ENCODE measurements at places on chromosomes 7 and 10. TPM values are rescaled to one million over a fixed set of nuclear protein-coding genes. Genes with fewer than 3 reads are reported as not detected.

Gene ZNF804B
- total RNA-seq = 0.66 TPM

Gene UNC5B
- total RNA-seq = 91.5 TPM

- H3K4me3 ChIP-seq = no peak overlapping the region
- H3K27me3 ChIP-seq = no peaks in the 10 kb centered on the region
- H3K4me1 ChIP-seq = peaks cover 11% of the 10 kb centered on the region
- no peaks in the 10 kb centered on the region for H3K36me3 ChIP-seq
- no peak for DNase-seq
Observed at GRCh38 chr7:39616138-39616537, 7.2 kb upstream of the RALA start.

DNA sequence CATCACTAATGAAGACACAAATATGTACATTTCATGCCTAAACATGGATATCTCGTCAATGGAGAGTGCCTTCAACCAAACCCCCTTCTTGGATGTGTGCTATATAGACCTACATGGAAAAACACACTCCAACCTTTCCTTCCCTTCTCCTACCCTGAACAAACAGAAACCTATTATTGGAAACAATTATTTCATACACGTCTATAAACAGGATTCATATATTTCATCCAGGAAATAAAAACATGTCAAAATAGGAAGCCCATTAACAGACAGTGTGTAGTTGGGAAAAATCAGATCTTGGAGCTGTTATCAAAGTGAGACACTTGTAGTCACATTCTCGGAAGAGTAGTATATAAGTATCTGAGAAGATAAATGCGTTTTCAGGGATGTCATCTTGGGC is 81.1 kb downstream of the NRP1 start:
- H3K4me3 ChIP-seq = no peak overlapping the region
- peaks cover 9% of the 10 kb centered on the region for H3K4me1 ChIP-seq
- no peak for DNase-seq
- H3K36me3 ChIP-seq = peaks cover 60% of the 10 kb centered on the region
- H3K27me3 ChIP-seq = no peaks in the 10 kb centered on the region
- no peak overlapping the region for H3K27ac ChIP-seq

DNA sequence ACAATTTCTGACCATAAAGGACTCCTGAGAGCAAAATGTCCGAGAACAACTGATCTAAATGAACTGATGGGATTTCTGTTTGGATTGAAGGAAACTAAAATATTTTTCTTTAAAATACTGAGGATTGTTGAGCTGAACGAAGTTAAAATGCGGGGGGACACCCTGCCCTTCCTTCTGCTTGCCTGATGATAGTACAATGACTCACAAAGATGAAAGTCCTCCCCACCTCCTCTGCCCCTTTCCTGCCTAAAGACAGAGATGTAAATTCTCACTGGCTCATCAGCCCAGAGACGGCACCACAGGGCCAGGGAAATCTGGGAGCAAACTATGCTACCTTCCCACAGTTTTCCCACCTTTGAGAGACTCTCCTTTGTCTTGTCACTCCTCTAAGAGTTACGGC is 180.6 kb downstream of the PHTF2 start:
- no peak overlapping the region for H3K4me3 ChIP-seq
- peaks cover 3% of the 10 kb centered on the region for H3K4me1 ChIP-seq
- no peak for DNase-seq
- no peak overlapping the region for H3K27ac ChIP-seq
- no peaks in the 10 kb centered on the region for H3K36me3 ChIP-seq

DNA sequence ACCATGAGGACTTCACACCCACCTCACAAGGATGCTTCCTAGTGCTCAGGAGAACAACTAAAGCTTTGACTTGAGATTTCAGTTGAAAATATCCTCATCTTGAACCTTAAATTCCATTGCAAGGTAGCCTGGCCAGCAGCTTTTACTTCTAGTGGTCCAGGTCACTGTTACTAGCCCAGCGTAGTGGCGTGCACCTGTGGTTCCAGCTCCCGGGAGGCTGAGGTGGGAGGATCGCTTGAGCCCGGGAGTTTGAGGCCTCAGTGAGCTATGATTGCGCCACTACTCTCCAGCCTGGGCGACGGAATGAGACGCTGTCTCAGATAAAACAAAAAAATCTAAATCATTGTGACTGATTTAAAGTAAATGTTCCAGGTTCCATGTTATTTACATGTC is 28.3 kb upstream of the PRKAR1B start:
- no peak overlapping the region for H3K27ac ChIP-seq
- no peak for DNase-seq
- no peaks in the 10 kb centered on the region for H3K27me3 ChIP-seq

DNA sequence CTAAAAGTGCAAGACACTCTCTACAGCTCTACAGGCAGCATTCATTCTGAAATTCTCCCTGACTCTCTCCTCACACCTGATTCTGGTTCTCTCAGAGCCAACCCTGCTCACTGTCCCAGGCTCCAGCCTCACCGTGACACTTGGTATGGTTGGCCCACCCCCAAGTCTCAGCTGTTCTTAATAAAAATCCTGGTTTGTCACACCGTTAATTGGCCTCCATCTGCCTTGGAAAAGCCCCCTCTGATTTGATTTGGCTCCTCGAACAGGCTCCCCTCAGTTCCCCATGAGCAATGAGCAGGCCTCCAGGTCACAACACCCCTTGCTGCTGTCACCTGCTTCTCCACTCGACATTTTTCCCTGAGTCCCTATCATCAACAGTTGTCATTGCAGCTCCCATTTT is 507.3 kb upstream of the AUTS2 start:
- H3K4me3 ChIP-seq = no peak overlapping the region
- no peaks in the 10 kb centered on the region for H3K4me1 ChIP-seq
- no peak overlapping the region for H3K27ac ChIP-seq
- DNase-seq = no peak
- peaks cover 5% of the 10 kb centered on the region for H3K36me3 ChIP-seq
- peaks cover 18% of the 10 kb centered on the region for H3K27me3 ChIP-seq
